ENCODE measurements at places on chromosomes 11 and 22. TPM values are rescaled to one million over a fixed set of nuclear protein-coding genes. Genes with fewer than 3 reads are reported as not detected.

Gene NCR3LG1
- 6.3 TPM for total RNA-seq

Gene KCNA4
- total RNA-seq: 18.0 TPM

Gene RASSF10
- total RNA-seq: 14.2 TPM

DNA sequence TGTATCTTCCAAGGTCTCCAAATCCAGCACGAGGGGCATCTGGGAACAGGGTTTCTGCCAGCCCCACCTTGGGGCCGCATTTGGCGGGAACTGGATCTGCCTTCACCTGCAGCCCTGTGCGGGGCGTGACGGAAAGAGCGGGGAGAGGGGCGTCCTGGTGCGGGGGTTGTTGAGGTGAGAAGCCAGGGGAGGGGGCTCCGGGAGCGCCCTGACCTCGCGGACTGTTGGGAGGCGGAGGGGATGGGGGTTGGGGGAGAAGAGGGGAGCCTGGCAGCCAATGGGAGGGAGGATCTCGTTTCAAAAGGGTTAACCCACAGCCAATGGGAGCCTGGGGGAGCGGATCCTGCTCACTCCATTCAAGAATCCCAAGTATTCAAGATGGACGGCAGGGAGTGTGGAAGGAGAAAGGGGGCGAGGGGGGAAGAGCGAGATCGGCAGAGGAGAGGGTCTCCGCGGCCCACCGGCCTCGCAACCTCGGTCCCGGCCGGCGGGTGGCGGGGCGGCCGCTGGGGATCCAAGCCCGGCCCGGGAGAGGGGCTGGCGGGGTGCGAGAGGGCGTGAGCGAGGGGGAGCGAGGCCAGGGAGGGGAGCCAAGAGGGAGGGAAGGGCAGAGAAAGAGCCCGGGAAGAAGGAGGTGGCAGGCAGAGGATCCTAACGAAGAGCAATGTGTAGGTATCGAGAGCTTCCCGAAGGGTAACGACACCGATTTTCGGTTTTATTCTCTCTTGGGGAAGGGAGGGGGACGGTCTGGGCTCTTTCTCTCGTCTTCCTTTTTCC lies 11.5 kb downstream of the YPEL4 start:
- H3K27ac ChIP-seq: peak overlapping the region; percentile 89
- H3K4me1 ChIP-seq: peaks cover 35% of the 10 kb centered on the region
- no peaks in the 10 kb centered on the region for H3K36me3 ChIP-seq
- peak; percentile 92 for DNase-seq

DNA sequence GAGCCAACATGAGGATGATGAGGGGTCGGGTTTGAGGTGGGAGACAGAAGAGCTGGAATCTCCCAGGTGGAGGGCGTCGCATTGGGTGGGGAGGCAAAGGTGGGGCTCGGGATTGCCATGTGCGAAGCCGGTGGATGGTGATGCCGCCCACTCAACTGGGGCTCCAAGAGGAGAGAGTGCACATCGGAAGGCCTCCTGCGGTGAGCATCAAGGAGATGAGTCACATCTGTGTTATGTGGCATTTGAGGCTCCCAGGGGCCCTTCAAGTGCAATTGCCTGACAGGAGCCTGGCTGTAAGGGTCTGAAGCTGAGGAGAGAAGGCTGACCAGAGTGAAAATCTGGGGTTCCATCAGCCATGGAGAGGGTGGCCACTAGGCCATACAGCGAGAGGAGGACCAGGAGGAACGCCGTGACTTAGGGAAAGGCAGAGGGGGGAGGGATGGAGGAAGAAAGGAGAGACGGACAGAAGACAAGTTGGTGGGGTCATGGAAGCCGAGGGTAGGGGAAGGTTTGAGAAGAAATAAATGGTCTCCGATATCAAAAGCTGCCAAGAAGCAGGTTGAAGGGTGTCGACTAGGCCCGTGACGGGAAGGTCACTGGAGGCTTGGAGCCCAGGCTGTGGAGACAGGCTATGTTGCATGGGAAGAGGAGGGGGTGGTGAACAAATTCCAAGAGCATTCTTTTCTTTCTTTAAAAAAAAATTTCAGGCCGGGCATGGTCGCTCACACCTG lies 21.3 kb downstream of the RASD2 start:
- no peaks in the 10 kb centered on the region for H3K4me1 ChIP-seq
- DNase-seq: no peak
- no peak overlapping the region for H3K4me3 ChIP-seq
- no peaks in the 10 kb centered on the region for H3K27me3 ChIP-seq
- no peaks in the 10 kb centered on the region for H3K36me3 ChIP-seq
- H3K27ac ChIP-seq: no peak overlapping the region

- H3K4me1 ChIP-seq: peaks cover 6% of the 10 kb centered on the region
- no peak overlapping the region for H3K27ac ChIP-seq
- DNase-seq: no peak
- no peaks in the 10 kb centered on the region for H3K36me3 ChIP-seq
Observed at GRCh38 chr11:15157181-15157580, 42.5 kb downstream of the INSC start.

- H3K4me3 ChIP-seq: no peak overlapping the region
- DNase-seq: no peak
- no peaks in the 10 kb centered on the region for H3K36me3 ChIP-seq
- peaks cover 18% of the 10 kb centered on the region for H3K4me1 ChIP-seq
- no peak overlapping the region for H3K27ac ChIP-seq
Observed at GRCh38 chr11:115178705-115179104, 325.5 kb downstream of the CADM1 start.

DNA sequence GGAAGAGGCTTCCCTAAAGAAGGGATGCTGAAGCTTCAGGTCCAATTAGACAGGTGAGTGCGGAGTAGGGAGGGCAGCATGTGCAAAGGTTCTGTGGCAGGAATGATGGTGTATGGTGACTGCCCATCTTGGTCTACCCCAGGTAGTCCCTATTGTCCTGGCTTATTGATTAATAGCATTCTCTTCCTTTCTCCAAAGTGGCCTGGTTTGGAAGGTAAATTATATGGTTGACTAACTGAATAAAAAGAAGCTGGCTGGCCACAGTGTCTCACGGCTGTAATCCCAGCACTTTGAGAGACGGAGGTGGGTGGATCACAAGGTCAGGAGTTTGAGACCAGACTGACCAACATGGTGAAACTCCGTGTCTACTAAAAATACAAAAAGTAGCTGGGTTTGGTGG lies 230.5 kb downstream of the MIAT start:
- peaks cover 3% of the 10 kb centered on the region for H3K27me3 ChIP-seq
- H3K4me3 ChIP-seq: no peak overlapping the region
- no peak for DNase-seq
- no peaks in the 10 kb centered on the region for H3K36me3 ChIP-seq
- H3K27ac ChIP-seq: no peak overlapping the region

DNA sequence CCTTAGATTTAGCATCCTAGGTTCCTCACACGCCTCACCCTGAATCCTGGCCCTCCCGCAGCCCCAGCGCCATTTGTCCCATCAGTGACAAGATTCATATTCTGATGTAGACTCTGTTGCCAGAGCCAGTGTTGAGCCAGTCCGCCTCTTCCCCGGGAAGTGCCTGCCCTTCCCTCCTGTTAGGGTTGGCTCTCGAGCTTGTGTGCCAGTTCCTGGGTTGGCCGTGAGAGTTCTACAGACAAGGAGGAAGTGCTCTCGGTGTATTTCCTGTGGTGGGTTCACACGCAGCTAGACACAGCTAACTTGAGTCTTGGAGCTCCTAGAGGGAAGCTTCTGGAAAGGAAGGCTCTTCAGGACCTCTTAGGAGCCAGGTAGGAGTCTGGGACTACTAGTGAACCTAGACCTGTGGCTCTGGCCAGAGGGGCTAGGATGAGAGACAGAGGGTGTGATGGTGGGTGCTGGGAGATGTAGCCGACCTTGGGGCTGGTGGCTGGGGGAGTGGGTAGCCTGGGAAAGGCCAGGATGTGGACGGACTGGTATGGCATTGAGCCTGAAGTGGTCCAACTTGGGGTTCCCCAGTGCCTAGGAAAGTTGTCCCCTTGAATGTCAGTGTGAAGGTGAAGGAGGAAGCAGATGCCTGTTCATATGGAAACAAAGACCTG lies at the start of gene IL18BP:
IL18BP (plus strand) TSS at position 261 of the 662 bp plus-strand sequence. CDS start 1,076 bp downstream, outside the sequence.
- H3K4me1 ChIP-seq: peaks cover 17% of the 10 kb centered on the region
- H3K4me3 ChIP-seq: no peak within 1 kb of the TSS
- H3K36me3 ChIP-seq: peaks cover 76% of the 10 kb centered on the region
- no peak within 1 kb of the TSS for H3K27ac ChIP-seq

DNA sequence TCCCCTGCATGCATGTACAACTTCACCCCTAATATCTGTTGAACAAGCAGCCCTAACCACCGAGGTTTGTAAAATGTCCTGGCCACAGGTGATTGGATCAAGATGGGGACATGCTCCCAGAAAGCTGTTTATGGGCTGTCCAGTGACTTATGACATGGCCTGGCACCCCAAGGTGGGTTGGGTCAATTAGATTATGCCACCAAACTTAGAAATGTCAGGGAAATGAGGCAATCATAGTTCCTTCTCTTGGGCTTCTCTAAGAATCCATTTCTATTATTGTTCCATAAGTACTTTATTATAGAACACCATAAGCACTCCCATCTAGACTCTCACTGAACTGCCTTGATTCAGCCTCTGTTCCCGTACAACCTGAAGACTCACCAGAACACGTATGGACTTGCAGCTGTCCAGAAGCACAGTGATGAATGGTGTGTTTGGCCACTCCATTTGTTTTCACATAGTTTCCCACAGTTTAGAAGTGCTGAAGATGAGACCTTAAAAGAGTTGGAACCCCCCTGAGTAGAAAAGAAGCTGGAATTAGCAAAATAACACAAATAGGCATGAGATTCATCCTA lies 45.5 kb upstream of the OLFML1 start:
- H3K4me1 ChIP-seq: peaks cover 4% of the 10 kb centered on the region
- no peak for DNase-seq
- no peaks in the 10 kb centered on the region for H3K27me3 ChIP-seq
- H3K27ac ChIP-seq: no peak overlapping the region

DNA sequence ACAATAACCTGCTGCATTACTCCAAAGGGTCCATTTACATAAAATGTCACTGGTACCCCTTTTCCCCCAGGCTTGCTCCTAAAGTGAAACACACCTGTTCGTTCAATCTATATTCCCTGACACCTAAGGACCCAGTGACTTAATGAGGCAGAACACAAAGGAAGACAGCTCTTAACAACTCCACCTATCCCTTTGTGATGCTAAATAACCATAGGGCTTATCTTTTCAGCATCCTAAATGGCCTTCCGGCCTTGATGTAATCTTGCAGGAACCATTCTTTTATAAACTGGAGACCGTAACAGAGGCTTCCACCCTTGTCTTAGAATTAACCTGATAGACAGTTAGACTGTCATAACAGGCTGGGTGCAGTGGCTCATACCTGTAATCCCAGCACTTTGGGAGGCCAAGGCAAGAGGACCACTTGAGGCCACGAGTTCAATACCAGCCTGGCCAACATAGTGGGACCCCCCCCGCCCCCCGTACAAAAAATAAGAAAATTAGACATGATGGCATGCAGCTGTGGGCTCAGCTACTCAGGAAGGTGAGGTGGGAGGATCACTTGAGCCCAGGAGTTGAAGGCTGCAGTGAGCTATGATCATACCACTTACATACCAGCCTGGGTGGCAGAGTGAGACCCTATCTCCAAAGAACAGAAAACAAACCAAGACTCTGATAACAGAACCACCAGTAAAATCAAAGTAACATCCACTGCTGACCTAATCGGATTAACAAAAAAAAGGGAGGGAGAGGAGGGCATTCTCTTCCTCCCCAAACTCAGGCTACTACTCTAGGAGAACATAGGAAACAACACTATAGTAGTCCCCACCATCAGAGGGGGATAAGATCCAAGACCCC lies 5.1 kb downstream of the CHEK2 start:
- H3K27me3 ChIP-seq: no peaks in the 10 kb centered on the region
- H3K4me3 ChIP-seq: no peak overlapping the region
- no peak overlapping the region for H3K27ac ChIP-seq
- H3K4me1 ChIP-seq: no peaks in the 10 kb centered on the region
- H3K36me3 ChIP-seq: no peaks in the 10 kb centered on the region
- no peak for DNase-seq

DNA sequence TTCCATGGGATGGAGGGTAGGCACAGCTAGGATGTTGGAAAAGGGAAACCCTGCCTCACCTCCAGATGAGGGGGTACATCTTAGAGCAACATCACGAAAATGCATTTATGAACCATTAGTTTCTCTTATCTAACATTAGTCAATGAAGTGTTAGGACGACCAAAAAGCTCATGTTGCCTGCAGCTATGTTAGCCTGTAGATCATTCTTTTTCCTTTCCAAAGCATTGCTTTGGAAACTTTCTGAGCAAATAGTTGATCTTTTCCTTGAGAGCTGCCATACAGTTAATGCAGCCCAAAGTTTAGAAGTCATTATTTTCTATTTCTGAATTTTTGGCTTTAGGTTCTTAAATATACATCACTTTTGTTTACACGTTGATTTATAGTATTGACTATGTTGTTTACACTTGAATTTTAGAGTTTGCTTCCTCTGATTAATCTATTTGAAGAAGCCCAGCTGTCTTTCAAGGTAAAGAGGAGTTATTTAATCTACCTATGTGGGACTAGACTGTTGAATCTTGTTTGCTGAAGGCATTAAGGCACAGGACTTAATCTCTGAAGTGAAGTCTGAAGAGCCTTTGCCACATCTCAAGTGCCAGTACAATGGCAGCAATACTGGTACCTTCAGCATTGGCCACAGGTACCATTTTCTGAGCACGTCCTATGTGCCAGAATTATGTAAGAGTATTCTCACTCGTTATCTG lies 11.0 kb downstream of the POU2AF3 start:
- no peaks in the 10 kb centered on the region for H3K4me1 ChIP-seq
- no peak overlapping the region for H3K27ac ChIP-seq
- no peak for DNase-seq
- H3K27me3 ChIP-seq: no peaks in the 10 kb centered on the region

DNA sequence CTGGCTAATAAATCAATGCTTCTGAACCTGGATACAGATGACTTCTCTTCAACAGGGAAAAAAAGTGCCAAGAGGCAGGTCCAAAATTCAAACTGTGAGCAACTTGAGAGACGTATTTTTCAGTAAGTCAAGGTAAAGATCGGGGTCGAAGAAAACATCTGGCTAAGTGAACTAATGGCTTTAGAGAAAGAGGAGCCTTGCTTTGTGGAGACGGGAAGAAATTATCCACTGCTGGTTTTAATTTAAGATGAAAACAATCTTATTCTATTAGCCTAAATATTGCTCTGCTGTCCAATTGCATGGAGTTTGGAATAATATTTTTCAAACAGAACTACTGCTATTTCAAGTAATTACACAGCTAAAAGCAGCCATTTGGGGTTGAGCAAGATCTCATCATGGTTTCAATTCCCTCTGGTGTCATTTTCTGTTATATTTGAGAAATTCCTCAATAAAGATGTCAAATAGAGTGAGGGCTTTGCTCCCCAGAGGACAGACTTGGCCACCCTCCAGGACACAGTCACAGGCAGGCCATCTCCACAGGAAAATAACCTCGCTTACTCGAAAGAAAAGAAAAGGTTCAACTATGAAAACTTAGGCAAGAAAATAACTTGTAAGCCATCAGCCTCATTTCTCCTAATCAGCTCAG lies 29.8 kb downstream of the SCUBE1 start:
- peaks cover 30% of the 10 kb centered on the region for H3K4me1 ChIP-seq
- H3K27me3 ChIP-seq: no peaks in the 10 kb centered on the region
- peaks cover 2% of the 10 kb centered on the region for H3K36me3 ChIP-seq
- H3K4me3 ChIP-seq: no peak overlapping the region

GRCh38 chr22:42116848-42117424 lies 13.7 kb downstream of the CYP2D6 start:
- H3K27me3 ChIP-seq: no peaks in the 10 kb centered on the region
- H3K4me1 ChIP-seq: no peaks in the 10 kb centered on the region
- H3K4me3 ChIP-seq: no peak overlapping the region
